Amygdala (tissue), 56 donors: ENCODE measurements at places on chromosomes 3 and 15.

DNA sequence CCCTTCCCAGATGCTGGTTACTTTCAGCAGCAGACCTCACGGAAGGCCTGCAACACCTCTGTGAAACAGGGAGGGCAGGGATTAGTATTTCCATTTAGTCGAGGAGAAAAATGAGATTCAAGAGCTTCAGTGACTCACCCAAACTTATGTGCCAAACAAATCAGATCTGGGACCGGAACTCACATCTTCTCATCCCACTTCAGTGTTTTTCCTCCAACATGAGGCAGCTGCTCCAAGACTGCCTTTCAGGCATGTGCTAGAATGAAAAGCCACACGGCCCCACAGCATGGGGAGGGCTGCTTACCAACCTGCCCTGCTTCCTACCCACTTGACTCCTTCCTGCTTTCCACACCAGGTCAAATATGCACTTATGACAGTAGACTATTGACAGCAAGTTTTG, 129.4 kb upstream of the SLC24A5 start:
- DNase-seq, result no peak

DNA sequence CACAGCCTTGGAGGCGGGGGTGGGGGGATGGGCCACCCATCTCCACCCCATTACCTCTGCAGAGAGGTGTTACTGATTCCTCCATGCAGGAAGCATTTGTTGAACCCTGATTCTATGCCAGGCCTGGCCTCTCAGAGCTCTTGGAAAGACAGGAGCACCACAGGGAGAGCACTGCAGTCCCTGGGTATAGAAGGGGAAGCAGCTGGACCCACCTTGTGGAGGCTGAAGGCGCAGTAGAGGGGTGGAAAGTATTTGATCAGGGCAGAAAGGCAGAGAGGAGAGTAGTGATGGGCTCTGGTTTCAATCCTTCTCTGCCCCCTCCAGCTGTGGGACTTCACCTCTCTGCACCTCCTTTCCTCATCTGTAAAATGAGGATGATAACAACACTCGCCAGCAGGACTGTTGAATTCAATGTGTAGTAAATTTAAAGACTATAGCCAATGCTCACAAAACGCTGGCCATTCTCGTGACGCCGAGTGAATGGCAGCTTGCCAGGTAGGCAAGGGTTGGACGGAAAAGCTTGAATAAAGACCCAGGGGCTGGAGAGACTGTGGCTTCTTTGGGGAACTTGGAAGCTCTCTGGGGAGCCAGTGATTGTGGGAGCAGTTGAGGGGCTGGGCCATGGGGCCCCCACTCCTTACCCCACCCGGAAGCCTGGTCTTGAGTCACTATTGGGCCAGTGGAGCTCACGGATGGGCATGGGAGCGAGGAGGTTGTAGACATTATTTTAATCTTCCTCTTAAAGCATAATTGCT, 8.0 kb upstream of the CCDC33 start:
- no peak for DNase-seq

- no peak for DNase-seq
These were observed 48.7 kb downstream of the SLC49A4 start for GRCh38 chr3:122843604-122844003.

DNA sequence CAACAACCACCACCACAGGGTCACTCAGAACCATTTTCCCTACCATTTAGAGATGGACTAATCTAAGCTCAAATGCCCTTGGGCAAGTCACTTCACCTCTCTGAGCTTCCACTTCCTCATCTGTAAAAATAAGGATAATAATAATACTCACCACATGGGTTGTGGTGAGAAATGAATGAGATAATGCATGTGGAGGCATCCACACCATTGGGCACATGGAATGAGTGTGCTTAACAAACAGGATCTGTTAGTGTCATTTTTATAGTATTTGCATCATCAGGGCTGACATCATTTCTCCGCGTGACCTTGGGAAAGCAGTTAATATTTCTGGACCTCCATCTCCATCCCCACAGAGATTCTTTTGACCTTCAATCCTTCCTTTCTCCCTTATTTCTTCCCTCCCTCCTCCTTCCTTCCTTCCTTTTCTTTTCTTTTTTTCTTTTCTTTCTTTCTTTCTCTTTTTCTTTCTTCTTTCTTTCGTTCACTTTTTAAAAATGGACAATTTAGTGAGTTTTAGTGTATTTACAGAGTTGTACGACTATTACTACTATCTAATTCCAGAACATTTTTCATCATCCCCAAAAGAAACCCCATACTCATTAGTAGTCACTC, 7.7 kb upstream of the RFT1 start:
- no peak for DNase-seq

- no peak for DNase-seq
These were observed 146.9 kb downstream of the KLF13 start for GRCh38 chr15:31473385-31474058.

- no peak for DNase-seq
These were observed 15.5 kb upstream of the PRSS50 start for GRCh38 chr3:46733026-46733800.

DNA sequence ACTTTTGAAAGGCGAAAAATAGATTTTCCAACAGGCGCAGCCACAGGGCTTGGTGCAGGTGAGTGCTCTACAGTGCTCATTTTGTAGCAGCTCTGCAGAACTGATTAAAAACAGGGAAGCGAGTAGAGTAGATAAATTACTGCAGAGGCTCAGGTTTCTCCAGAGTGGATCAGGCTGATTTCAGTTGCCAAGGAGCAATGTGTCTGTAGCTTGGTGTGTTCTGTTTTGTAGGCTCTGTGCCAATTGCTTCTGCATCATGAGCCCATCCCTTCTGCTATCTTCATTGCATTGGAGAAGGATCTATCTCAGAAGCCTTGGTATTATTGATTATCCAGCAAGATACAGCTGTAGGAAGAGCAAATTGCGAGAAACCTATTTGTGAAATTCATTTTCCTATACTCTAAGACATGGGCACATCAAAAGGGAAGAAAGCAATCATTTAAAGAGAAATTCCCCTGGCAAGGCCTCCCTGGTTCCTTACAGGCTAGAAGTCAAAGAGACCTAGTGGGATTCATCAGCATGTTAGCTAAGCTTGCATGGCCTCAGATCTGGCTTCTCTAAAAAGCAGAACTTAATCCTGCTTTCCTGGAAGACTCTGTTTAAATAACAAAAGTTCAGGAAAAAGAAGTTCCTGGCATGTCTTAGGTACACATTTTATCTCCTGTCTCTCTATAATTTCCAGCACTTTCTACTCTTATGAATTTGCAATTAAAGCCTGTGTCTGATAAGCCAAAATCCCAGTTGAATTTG, 432.4 kb upstream of the ATP10A start:
- DNase-seq, result no peak

DNA sequence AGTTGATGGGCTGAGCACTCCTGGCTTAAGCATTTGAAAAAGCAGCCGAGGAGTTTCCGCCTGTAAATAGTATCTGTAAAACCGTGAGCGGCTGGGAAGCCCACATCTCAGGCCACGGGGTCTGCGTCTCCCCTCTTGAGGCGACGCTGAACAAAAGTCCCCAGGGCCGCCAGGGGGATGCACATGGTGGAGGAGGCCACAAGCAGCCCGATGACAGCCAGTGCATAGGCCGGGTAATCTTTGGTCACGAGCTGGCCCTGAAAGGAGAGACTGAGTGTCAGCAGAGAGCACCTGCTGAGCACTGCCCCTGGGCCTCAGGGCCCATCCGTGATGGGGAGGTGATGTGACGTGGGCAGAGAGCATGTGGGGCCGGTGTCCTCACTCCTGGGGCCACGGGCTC, 37.5 kb downstream of the SLC6A20 start:
- no peak for DNase-seq

DNA sequence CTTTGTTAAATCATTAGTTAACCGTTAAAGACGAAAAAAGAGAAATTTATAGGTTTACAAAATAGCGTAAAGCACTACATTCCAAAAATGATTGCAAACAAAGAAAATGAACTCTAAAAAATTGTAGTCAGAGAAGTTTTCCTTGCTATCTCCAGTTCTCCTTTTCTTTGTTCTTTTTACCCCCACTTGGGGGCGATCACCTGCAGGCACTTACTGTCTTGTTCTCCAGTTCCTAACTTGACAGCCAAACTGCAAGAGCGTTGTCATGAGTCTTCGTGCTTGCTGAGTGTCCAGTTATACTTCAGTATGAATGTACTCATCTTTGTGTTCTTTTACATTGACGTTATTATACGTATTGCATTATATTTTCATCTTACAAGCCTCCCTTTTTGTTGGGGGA, 54.5 kb downstream of the CHD2 start:
- no peak for DNase-seq

GRCh38 chr15:58898150-58898680, 35.3 kb downstream of the SLTM start:
- no peak for DNase-seq

GRCh38 chr15:63491979-63492378, 12.4 kb upstream of the USP3 start:
- no peak for DNase-seq

DNA sequence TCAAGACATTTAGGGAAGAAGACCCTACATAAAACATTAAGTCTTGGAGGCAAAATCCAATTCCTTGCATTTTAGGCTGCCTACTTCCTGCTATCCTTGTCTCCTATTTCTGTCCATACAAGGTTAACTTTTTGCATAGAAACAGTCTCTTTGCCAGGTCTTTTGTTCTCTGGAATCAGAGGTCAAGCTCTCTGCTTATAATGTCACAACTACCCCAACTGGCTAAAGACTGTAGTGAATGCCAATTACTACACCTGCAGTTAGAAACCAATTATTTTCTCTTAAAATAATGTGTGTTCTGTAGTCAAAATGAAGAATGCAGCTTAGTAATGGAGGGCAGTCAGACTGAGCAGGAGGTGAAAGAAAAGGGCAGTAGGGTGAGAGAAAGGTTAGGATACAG, 856.2 kb downstream of the TUSC7 start:
- no peak for DNase-seq

DNA sequence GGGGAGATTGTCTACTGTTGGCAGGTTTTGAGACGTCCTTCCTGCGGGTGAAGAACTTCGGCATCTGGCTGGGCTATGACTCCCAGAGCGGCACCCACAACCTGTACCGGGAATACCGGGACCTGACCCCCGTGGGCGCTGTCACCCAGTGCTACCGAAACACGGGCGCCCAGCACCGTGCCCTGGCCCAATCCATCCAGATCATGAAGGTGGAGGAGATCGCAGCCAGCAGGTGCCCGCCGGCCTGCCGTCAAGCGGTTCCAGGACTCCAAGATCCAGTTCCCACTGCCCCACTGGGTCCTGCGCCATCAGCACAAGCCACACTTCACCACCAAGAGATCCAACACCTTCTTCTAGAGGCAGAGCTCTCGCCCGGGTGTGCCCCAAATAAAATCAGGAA, 194.9 kb upstream of the EPHA6 start:
- DNase-seq, result no peak

DNA sequence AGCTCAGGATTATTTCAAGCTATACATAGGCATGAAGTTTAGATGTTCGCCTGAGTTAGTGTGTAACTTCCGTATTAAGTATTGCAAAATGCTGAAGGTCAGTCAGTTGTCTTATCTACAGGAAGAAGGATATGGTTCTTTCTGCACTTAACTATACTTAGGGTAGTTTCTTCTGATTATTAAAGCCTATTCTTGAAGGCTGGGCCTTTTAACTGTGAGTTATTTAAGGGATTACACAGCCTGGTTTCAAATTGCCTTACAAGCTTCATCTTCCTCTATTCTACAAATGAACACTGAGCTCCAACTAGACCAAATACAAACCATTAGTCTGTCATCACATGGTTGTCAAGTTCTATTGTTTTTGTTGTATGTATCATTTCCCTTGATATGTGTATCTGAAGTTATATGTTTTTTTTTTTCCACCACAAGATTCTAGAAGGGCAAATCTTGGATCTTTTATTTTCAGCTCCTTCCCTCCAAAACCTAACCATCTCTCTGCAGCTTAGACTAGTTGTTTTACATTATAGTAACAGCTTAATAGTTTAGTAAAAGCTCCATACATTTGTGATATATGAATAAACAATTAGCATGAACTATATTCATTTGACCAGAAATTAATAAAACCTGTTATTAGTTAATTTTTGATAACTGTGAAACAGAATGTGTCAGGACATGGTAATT, 272.9 kb upstream of the KCNMB2 start:
- no peak for DNase-seq

- DNase-seq, result no peak
These were observed 101.0 kb downstream of the CHL1 start for GRCh38 chr3:297585-297984.

DNA sequence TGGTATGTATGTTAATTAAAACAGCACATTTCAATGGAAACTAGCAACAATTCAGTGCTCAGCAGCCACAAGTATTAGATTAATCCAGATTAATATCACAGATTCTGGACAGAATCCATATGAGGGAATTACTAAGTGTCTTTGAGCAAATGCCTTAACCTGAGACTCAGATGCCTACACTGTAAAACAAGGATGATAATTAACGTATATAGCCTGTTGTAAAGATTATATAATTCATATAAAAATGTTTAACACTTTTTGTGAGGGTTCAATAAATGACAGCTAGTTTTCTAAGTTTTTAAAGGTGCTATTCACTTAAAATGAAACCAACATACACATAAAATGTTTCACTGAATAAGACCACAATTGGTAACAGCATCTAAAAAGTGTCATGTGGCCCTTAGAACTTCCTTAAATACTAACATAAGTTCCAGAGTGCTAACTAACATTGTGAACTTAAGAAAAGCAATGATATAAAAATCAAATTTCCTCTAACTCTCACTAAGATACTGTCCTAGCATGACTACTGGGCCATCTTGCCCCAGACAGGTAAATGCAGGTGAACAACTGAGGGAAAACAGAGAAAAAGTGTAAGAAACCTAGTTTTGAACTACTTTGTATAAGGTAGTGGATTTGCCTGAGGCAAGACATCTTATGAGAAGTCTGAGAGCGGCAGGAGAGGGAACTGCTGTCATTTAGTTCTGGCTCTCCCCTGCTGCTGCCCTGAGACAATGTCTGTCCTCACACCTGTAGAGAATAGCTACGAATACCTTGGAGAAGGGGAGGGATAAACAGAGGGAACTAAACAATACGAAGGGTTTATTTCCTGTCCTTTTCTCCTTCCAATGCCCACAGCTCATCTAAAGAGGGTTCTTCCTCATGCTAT, 151.3 kb downstream of the ADAM10 start:
- DNase-seq, result no peak

GRCh38 chr15:101411581-101411980, 77.9 kb downstream of the PCSK6 start:
- DNase-seq, result no peak

DNA sequence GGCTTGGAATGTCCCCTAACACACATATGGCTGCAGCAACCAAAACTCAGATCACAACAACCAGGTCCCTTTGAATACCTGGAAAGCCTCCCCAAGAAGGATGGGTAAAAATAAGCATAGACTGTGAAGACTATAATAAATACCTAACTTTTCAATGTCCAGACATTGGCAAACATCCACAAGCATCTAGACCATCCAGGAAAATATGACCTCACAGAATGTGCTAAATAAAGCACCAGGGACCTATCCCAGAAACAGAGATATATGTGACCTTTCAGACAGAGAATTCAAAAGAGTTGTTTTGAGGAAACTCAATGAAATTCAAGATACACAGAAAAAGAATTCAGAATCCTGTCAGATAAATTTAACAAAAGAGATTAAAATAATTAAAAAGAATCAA, 109.2 kb downstream of the NEDD4 start:
- DNase-seq, result no peak

GRCh38 chr15:50189633-50190032, 7.6 kb downstream of the SLC27A2 start:
- DNase-seq, result no peak
